NCI-H1417 treated with DMSO at 0.1 percent for 48 hours (cell line): ENCODE measurements at places on chromosomes 13 and 19.
A peak's percentile ranks its signal among the peaks of the same experiment; 100 is the strongest.

DNA sequence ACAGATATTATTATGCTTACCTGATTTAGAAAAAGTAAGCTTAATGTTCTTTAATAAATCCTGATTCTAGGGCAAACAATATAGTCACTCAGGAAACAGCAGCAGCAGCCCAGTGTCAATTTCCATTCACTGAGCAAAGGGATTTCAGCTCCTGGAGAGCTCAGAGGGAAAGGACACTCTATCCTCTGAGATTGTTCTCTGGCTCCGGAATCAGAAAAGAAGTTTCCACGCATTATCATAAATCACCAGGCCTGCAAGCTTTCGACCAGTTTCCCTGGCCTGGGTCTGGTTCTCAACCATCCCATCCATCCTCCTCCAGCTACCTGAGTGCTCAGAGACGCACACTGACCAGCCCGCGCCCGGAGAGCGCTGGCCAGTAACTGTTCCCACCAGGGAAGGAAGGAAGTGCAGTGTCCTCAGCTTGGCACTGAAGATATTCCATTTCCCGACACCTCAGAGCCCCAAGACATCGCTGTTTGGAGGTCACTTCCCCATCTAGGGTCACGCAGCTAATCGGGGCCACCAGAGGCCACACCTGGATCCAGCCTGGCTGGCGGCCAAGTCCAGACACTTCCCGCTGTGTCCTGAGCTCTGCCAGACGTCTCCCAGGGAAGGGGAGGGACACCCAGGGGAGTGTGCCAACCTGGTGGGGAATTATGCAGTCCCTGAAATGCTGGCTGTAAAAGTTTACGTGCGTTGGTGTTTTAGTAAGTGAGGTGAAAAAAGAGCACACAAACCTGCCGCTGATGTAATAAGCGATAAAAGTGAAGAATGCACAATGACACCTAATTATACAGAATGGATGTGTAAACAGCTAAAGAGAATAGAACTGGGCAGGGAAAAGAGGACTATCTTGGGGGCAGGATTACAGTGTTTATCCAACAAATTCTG lies 29.1 kb downstream of the EPS15L1 start:
- DNase-seq: peak; percentile 69

GRCh38 chr19:8666814-8667405 lies 31.7 kb downstream of the ACTL9 start:
- DNase-seq: no peak

DNA sequence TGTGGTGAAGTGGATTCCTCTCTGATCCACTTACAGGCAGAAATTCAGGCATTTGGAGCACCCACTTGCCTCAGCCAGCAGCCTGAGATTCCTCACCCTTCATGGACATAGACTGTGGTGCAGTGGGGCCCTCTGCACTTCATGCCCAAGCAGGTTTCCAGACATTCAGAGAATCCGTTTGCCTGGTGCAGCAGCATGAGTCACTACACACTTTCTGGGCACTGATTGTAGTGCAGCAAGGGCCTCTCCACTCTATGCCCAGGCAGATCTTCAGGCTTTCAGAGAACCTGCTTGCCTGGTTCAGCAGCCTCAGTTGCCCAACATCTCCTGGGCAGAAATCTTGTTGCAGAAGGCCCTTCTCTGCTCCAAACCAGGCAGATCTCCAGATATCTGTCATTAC lies 920.9 kb downstream of the SLITRK5 start:
- DNase-seq: no peak

- DNase-seq: no peak
Observed at GRCh38 chr13:41199526-41199925, 5.2 kb upstream of the KBTBD7 start.

GRCh38 chr19:29259153-29259552 lies 46.2 kb upstream of the UQCRFS1 start:
- DNase-seq: no peak

DNA sequence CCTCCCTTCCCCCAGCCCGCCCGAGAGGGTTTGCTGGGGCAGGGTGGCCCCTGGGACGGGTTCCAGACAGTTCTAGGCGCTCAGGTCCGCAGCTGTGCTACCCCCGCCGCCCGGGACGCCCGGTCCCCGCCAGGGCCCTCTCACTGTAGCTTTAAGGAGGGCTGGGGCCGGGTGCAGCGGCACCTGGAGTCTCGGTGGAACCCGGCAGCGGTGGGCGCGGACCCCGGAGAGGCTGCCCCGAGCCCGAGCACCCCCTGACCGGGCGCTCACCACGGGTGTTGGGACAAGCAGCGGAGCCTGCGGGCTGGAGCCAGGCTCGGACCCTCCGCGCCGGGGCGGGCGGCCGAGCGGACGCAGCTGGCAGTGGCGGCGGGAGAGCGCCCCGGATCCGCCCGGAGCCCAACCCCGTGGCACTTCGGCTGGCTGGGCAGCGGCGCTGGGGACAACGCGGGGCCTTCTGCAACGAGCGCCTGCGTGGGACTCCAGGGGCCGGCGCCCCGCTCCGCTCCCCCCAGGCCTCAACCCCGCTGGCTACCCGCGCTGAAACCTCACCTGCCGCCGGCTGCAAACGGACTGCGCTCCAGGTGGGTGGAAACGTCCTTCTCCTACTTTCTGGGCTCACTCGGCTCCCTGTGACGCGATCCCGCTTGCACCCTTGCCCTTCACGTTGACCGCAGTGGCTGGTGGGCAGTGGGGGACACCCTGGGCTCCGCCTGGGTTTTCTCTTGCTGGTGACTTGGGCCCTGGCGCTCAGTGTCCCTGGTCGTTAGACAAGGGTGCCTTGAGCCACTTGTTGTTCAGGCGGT lies 81.1 kb downstream of the ZNF429 start:
- DNase-seq: no peak
